Osteoblast (primary cell): ENCODE measurements at places on chromosomes 12 and 14.

DNA sequence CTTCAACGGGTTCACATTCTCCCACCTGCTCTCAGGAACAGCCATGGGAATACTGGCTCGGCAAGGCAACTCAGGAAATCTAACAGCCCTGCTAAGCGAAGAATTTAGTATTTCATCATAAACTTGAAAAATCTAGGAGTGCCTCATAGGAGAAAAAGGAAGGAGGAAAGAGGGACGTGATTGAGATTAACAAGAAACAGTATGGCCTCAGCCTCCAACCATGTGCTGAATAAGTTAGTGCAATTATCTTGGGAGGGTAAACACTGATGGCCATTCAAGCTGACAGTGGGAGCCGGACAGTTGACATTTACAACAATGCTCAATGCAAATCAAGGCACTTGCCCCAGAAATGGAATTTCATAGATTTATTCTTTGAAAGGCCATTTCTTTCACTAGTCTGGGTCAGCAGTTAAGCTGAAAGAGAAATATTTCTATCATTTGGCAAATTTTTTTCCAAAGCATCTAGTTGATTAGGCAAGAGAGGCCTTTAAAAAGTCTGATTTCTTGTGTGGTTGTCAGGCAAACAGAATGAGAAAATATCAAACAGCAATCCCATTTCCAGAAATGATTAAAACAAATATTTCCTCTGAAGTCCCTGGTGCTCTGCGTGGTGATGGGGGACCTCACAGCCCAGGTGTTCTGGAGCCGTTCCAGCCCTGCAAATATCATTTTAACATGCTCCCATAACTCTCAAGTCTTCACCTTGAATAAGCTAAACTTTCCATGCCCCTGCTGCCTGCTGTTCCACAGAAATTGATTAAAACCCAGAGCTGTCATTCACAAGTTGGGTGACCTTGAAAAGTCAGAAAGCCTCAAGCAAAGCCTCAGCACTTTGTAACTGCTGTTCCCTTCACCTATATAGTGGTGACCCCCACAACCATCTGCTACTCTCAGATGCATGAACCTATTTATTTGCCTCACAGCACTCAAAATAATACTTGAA, 121.6 kb downstream of the PHLDA1 start:
- peak; percentile 23 for DNase-seq

GRCh38 chr14:69631509-69631908, 20.1 kb downstream of the SUSD6 start:
- no peak for DNase-seq

- DNase-seq, result no peak
These were observed 29.3 kb downstream of the DUSP16 start for GRCh38 chr12:12533238-12533829.

DNA sequence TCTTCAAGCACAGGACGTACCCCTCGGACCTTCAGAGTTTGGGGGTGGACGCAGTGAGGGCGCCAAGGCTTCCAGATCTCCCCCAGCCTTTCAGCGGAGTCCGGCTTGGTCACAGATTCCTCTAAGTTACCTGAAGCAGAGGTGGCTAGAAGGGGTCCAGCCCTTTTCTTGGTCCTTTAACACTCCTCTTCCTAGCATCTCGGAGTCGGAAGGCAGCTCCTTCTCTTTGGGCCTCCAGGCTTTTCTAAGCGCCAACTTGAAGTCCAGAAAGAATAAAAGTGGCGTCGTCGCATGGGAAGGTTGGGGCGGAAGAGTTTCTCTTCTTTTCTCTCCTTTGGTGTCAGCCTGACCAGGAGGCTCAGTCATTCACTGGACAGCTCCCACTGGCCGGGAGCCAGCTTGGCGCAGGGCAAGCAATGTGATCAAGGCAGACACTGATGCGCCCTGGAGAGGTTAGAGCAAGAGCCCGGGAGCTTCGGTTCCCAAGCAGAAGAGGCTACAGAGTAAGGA, 9.6 kb downstream of the OR6S1 start:
- DNase-seq, result peak; percentile 85

DNA sequence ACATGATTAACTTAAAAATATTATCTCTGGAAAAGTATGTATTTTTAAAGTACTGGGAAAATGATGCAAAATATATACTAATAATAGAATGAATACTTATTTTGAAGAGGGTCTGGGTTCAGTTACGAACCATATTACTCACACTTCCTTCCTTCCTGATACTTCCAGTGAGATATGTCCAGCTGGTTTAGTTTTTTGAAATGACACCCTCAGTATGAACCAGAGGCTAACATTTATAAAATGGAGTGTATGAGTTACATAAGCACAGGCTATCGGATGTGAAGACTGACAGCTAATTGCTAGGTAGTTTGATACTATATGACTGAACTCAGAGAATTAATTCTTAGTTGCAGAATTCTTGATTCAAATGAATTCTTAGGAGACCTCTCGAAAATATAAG, 122.9 kb downstream of the OTOGL start:
- no peak for DNase-seq

DNA sequence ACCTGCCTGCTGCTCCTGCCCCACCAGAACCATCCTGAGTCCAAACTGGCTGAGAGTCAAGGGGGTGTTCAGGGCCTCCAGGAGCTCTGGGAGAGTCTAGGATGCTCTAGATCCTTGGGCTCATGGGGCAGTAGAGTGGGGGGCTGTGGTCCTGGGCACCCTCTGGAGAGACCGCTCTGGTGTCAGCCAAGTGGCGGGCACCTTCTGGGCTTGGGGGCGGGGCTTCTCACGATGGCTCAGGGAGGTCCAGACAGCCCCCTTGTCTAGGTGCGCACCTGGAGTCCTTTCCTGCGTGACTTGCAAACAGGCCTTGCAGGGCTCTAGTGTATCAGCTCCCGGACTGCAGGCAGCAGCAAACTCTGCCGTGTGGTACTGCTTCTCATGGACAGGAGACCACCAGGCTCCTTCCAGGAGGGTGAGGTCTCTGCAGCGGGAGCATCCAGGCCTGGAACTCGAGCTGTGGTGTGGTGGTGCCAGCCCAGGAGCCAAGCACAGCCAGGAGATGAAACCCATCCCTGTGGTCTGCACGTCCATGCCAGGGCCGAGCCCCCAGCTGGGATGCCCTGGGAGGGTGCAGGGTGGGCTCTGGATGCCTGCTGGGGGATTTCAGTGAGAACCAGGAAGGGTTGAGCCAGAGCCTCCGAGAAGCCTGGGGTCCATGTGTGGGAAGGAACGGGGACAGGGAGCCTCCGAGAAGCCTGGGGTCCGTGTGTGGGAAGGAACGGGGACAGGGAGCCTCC, 15.0 kb downstream of the PACS2 start:
- peak; percentile 71 for DNase-seq

DNA sequence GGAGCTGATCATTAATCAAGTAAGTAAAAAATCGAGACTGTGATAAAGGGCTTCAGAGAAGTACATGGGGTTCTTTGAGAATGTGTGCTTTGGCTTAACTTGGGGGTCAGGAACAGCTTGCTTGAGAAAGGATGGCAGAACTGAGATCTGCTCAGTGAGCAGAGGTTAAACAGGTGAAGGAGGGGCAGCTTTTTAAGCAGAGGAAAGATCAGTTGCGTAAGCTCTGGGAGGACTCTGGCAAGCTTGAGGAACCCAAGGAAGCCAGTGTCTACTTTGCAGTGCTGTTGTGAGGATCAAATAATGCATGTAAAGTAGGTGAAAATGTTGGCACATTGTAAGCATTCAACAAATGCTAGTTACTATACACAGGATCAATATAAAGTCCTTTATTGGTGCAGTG, 30.6 kb downstream of the WIF1 start:
- no peak for DNase-seq

- no peak for DNase-seq
These were observed 11.6 kb downstream of the RAP1B start for GRCh38 chr12:68622250-68622649.

DNA sequence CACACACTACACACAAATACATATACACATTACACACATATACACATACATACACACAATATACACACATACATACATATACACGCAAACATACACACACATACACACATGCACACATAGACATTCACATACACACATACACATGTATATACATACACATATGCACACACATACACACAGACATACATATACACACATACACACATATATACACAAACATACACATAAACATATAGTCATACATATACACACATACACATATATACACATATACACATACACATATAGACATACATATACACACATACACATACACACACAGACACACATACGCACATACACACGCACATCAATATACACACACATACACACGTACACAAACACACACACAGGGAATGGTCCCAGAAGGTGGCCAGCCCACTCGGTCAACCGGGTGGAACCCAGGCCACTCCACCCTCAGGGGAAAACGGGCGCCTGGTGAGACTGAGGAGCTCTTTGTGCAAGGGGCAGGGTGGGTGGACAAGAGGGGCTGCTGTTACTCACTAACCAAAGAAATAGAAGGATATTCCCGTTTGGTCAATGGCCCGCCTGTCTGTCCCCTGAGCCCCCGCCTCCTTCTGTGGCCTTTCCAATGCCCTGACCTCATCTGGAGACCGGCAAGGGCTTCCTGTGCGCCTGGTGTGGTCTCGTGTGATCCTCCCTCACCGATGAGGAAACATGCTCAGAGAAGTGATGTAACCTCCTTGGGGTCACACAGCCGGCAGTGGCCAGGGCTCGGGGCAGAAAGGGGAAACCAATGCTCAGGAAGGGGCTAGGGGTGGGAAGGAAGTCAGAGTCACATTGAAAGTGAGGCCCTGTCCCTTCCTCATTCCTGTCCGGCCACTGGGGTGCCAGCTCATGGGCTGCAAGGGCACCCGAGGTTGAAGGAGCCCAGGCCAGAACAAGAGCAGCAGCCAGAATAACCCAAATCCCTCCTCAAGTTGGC, 5.3 kb downstream of the TRPV4 start:
- peak; percentile 73 for DNase-seq

DNA sequence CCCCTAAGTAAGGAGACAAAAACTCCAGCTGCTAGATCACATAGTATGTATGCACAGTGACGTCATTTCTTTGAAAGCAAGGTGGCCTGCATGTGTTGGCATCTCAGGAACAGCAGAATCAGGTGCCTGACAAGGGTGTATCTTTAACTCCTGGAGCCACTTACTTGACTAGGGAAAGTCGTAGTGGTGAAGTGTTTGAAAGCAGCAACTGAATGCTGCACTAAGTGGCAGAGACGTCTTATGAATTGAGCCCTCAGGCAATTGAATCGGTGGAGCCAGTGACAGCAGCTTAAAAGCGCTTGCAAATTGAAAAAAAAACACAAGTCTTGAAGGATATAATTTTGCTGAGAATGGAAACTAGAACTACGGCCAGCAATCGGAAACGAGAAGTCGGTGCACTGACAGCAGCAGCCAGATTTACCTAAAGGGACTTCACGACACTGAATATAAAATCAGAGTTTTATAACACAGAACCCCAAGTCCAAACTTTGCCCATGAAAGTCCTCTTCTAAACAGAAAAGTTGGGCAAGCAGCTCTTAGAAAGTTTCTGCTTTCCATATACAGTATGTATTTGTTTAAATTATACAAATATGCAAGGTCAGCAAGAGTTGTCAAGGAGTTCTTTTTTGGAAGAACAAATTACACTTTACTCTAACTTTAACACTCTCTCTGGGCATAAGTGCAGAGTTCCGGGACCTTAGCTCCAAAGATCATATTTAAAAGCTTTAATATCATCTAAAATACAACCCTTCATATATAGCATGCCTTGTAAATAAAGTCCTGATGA, 1.1 kb downstream of the IGF1 start:
- no peak for DNase-seq

DNA sequence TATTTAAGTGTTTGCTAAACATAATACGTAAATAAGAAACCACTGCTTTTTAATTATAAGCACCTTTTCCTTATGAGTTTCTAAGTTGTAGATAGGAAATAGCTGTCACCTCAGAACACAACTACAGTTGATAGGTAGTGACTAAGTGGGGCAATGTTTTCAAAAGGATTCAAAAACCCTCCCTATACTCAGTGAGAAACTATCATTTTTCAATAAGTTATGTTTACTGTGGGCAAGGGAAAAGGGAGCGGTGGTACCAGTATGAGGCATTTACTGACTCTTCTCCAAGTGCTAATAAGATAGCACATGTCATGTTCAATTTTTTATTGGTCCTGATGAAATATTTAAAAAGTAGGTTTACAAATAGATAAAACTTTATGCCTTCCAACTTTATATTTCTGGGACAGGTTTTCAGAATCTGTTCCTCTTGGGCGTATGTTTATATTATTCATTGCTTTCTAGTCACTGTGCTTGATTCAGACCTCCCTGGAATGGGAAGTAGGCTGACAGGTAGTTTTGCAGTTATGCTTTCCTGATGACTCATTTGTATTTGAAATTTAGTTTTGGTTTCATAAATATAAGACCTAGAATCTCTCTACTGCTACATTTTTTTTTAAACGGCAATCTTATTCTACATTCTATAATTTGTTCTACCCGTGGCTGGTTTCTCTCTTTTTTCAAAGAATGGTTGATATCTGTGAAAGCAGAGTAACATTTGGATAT, 153.1 kb downstream of the TMEM117 start:
- DNase-seq, result no peak

DNA sequence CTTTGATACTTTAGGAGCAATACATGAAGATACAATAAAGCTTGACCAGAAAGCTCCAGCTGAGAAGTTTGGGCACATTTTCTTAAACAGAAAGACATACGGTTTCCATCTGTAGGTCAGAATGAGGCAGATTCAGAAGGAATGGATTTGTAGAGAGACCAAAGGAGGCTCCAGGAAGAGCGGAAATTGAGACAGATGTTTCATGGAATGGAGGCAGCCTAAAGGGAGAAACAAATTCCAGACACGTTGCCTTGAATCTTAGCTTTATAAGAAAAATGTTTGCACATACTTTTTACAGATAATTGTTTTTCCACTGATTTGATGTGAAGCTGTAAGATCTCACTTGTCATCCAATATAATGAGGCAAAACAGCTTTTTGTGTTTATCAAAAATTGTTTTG, 24.8 kb downstream of the EPYC start:
- no peak for DNase-seq

DNA sequence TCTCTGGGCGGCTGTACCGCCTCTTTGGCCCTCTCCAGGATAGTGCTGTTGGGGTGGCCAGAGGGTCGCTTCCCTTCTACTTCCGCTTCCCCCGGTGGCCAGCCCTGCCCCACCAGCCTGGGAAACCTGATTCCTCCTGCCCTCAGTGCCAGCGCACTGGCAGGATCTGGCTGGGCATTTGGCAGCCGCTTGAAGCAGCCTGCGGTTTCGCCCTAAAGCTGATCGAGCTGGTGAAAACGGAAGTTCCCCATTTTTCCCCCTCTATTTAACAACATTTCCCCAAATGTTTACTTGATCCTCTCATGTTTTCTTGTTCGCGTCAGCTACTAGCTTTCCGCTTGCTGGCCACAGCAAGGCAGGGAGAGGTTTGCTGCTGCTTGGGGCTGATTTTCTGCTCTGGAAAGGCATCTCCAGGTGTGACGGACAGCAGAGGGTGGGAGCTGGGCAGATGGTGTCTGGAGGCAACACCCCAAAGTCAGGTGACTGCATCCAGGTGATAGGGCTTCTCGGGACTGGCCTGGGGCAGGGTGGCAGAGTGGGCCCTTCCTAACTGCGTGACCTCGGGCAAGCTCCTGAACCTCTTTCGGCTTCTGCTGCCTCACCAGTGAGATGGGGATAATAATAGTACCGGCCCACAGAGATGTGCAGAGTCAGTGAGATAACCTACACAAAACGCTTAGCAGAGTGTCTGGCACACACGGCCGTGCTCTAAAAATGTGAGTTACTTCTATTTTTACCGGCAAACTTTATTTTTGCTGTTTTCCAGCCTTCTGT, 53.1 kb downstream of the TSPAN9 start:
- DNase-seq, result peak; percentile 14

- peak; percentile 84 for DNase-seq
These were observed 8.4 kb downstream of the TEDC1 start for GRCh38 chr14:105499256-105500035.

GRCh38 chr12:77833329-77833728, 2.6 kb downstream of the NAV3 start:
- DNase-seq, result no peak

GRCh38 chr14:33686218-33686617, 264.7 kb downstream of the EGLN3 start:
- DNase-seq, result peak; percentile 49
